WTC11 (cell line): ENCODE measurements at places on chromosomes 6 and 20.

- no peak for DNase-seq
Observed at GRCh38 chr6:1215884-1216487, 95.9 kb upstream of the FOXQ1 start.

DNA sequence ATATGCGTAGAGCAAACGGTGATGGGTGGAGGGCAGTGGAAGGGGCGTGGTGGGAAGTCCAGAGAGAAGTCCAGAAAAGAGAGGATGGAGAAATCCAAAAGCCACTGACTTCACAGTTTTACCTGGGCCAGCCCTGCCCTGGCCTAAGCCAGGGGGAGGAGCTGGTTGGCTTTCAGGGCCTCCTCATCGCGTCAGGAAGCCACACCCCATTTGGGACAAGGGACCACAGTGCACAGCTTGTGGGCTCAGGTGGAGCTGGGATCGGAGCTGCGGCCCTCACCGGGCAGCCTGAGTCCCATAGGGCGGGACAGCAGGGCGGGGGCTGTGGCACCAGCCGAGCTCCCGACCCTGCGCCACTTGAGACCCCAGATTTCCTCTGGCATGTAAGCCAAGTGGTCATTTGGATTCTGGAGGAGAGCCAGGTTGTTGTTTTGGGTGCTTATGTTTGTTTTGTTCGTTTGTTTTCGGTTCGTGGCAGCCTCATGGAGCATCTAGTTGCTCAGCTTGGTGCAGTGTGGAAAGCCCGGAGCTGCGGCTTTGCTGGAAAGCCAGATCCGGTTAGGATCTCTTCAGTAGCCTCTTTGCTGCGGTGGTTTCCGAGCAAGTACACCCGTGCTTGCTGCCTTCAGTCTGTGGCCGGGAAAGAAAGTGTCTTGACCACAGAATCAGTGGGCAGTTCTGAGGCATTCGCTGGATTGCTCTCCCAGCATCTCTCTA, 42.2 kb downstream of the RIOK1 start:
- peak; percentile 61 for DNase-seq

DNA sequence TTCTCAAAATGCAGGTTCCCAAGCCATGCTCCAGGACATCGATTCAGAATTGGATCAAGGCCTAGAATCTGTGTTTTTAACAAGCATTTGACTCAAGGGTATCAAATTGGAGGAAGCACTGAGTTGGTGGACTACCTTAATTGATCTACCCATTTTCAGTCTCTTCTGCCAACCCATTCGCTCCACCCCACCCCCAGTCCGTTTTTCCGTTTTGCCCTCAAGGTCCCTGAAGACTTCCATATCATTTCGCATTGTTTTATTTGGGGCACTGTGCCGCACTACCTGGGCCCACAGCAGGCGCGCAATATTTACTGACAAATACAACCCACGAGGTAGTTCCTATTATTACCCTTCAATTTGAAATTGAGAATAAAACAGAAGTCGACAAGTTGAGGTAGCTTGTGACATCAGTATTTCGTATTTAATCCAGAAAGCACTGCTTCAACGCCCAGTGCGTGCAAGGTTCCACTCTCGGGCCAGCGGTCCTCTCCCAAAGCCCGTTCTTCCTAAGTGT, 557 bp upstream of the DHX35 start:
- DNase-seq: no peak

- peak; percentile 79 for DNase-seq
Observed at GRCh38 chr6:10411971-10412460, 2.9 kb downstream of the TFAP2A start.

- DNase-seq: peak; percentile 77
Observed at GRCh38 chr6:26556263-26557070, 18.3 kb downstream of the HMGN4 start.

GRCh38 chr6:118537574-118537973, 10.5 kb upstream of the PLN start:
- no peak for DNase-seq

- DNase-seq: no peak
Observed at GRCh38 chr20:15162079-15162647, 824.8 kb upstream of the FLRT3 start.

- no peak for DNase-seq
Observed at GRCh38 chr6:112439432-112439831, 92.3 kb downstream of the RFPL4B start.

GRCh38 chr6:111161650-111162049, 74.3 kb downstream of the SLC16A10 start:
- no peak for DNase-seq

- DNase-seq: no peak
Observed at GRCh38 chr20:50692552-50692933, 1.2 kb upstream of the RIPOR3 start.

DNA sequence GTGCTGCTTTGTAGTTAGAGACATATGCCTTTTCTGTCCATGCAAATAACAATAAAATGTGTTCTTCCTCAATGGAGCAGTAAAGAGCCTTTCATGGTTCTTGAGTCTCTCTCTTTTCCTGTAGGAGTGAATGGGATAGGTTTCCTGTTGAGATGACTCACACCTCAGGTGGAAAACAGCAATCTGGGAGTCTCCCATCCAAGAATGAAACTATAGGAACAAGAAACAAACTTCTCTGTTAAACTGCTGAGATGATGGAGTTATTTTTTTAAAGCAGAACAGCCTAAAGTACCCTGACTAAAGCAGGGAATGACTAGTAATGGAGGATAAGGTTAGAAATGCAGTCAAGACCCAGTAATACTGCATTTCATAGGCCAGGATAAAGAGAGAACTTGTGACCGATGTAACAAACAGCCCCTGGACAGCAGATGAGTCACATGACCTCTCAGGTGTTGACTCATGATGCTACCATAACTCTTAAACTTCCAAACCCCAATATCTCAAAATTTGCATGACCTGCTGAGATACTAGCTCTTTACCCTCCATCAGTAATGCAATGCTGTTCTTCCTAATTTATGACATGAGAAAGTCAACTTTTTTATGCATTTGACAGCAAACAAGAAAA, 548.9 kb downstream of the CBLN4 start:
- no peak for DNase-seq

- DNase-seq: no peak
Observed at GRCh38 chr6:3929281-3929798, 80.2 kb downstream of the FAM50B start.

- DNase-seq: no peak
Observed at GRCh38 chr6:40054602-40055001, 120.3 kb upstream of the MOCS1 start.

DNA sequence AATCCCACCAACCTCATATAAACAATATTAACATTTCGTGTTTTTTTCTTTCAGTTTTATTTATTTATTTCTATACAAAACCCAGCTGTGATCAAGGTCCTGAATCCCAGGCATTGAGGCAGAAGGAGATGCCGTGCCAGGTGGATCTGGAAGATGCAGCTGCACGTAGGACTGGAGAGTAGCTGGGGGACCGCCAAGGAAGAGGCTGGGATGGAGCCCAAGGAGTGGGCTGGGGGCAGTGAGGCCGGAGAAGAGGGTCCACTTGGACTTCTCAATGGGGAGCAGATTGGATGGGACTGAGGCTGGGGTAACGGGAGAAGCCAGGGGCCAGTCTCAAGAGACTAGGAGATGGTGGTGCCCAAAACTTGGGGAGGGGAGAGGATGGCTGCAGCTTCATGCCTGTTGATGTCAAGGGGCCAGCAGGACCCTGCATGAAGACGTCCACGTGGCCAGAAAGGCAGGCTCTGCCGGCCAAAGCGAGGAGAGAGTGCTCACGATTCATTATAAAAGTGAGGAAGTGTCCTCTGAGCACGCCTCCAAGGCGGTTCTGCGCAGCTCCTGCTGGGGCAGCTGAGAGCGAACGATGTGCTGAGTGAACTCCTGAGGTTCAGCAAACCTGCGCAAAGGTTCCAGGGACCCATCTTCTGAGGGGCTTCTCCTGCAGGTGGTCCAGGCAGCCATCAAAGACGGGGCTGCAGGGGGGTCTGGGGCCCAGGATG, 110.3 kb downstream of the BMP7 start:
- DNase-seq: no peak

GRCh38 chr6:87904011-87904410, 143.6 kb upstream of the SPACA1 start:
- no peak for DNase-seq

- no peak for DNase-seq
Observed at GRCh38 chr6:38504996-38505395, 134.7 kb downstream of the BTBD9 start.

GRCh38 chr6:70686548-70687133, 19.0 kb downstream of the SMAP1 start:
- DNase-seq: no peak

DNA sequence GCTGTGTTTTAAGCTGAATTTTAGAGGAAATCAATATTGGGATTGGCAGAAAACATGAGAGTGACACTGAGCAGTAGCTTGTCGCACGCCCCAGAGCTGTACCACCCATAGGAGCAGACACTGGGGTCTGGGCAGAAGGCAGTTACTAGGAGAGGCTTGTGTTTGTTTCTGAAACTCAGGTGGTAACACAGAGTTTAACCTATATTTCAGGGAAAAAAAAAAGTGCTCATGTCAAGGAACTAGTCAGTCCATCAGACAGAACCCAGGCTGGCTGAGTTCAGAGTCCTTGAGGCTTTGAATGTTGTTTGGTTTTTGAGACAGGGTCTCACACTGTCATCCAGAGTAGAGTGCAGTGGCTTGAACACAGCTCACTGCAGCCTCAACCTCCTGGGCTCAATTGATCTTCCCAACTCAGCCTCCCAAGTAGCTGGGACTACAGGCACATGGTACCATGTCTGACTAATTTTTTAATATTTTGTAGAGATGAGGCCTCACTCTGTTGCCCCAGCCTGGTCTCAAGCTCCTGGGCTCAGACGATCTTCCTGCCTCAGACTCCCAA, 6.6 kb downstream of the SLC22A1 start:
- DNase-seq: no peak

GRCh38 chr6:157316871-157317814, 6.2 kb downstream of the TMEM242 start:
- DNase-seq: no peak

GRCh38 chr6:142254513-142254912, 47.3 kb upstream of the ADGRG6 start:
- DNase-seq: no peak

DNA sequence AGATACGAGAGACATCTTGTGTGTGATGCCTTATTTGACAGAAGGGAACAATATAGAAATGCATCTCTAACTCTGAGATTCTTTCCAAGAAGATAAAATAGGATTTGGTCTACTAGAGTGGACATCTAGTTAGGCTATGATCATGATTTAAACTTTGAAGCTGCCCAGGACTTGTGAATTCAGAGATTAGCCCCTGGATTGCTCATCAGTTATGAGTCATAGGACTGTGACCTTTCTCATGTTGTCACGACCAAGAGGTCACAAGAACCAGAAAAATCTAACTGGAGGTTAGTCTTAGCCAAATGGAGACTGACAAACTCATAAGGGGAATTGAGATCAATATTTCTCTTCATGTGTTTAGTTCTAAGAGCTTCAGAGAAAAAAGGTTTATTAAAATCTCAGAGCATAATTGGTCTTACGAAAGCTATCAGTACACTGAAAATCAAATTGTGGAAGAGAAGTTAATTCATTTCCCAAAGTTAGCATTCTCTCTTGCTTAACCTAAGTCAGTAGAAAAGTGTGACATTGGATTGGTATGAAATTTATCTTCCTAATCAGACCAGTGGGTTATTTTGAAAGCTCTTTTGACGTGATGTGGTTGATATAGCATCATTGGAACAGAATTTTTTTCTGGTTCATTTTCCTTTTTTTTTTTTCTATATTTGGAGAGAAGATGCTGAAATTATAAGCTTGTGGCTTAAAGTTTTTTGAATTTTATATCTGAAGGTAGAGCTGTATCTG, 245.7 kb downstream of the RNF144B start:
- DNase-seq: no peak

DNA sequence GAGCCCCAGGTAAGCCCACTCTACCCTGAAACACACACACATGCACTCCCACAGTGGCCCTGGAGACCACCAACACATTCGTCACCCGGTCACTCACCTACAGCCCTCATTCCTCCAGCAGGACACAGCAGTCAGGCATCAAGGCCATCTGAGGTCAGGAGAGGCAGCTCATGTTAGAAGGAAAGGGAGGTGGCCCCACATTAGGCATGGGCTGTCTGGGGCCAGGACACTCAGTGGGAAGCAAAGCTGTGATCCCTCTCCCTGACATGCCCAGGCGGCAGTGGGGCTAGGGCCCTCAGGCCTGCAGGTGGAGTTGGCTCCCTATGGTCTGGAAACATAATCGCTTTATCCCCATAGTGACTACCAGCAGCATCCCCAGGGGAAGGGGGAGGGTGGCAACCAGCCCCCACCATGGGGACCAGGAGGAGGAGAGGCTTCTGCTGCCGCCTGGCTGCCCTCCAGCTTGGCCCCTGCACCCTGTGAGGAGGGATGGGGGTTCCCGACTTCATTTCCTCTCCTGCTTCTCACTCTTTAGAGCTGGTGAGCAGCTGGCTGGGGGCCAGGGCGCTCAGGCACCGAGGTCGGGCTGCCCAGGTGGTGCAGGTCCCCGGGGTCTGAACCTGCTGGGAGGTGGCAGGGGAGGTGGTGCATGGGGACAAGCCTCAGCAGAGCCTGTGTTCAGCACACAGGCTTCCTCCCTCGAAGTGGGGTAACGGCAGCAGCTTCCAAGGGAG, 76.6 kb upstream of the CST7 start:
- no peak for DNase-seq

DNA sequence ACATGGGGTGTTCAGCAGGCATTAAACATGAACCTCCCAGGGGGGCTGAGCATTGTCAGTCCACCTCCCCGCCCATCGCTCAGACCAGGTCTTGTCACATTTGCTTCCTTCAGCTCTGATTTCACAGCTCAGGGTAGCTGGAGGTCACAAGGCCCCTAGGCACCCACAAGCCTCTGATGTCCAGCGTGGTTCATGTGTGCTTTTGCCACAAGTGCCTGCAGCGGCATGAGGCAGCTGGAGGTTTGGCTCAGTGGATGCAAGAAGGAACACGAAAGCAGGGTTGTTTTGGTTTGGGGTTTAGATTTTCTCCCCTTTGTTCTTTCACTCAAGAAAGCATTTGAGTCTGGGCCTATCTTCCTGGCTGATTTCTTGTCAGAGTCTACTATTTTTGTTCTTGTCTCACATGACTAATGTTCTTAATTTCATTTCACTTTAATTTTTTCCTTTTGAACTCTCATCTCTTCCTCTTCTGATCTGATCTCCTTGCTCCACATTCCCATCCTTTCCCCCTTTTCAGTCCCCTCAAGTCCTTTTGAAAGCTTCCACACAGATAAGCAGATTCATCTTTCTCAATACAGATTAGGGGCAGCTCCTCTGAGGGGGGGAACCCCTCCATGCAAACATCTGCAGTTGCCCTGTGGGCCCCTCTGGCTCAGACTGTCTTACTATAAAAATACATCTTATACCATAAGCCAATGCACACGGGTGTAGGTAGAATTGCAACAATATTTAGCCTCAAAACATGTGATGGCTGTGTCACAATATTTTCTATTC, 68.1 kb upstream of the CEP85L start:
- no peak for DNase-seq

DNA sequence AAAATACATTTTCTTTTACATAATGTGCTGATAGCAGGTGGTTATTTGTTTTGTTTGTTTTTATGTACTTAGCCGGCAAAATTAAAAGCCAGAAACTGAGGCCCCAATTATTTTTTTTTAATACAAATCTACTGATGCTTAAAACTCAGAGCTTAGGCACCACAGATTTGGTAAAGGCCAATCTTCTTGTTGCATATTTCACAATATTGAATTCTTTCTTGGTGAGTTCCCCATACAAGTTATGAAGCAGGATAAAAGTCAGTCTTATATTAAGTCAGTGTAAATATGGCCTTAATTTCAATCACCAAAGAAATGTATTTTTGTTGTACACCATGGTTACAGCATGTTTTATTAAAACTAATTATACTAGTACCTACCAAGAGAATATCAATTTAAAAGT, 16.3 kb upstream of the ZDHHC14 start:
- no peak for DNase-seq

GRCh38 chr6:4010048-4010447, 68.9 kb downstream of the FAM217A start:
- DNase-seq: no peak

GRCh38 chr20:13283869-13284829, 63.1 kb downstream of the ISM1 start:
- DNase-seq: no peak
